ENCODE measurements at places on chromosomes 11 and 22.

- DNase-seq, result no peak
Observed at GRCh38 chr11:118050208-118050891, 26.5 kb upstream of the TMPRSS4 start.

GRCh38 chr11:86476109-86476861, 101.6 kb downstream of the CCDC81 start:
- DNase-seq, result no peak

GRCh38 chr11:120564573-120565311, 53.2 kb downstream of the GRIK4 start:
- peak; percentile 79 for DNase-seq

DNA sequence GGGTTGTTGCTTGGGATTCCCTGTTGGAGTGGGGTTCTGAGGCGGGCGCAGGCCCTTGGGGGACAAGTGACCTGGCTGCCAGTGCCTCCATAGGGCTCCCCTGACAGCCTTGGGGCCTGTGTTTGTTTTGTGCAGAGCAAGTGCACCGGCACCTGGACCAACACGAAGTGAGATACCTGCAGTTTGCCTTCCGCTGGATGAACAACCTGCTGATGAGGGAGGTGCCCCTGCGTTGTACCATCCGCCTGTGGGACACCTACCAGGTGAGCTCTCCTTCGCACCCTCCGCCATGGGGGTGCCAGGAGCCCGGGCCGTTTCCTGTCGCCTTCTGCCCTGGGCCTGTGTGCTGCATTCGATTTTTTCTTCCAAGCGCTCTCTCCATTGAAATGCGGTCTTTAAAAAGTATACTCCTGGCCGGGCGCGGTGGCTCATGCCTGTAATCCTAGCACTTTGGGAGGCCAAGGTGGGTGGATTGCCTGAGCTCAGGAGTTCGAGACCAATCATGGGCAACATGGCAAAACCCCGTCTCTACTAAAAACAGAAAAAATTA, 274.6 kb downstream of the TBC1D22A start:
- no peak for DNase-seq

GRCh38 chr11:2945031-2945756, 16.0 kb upstream of the PHLDA2 start:
- no peak for DNase-seq

DNA sequence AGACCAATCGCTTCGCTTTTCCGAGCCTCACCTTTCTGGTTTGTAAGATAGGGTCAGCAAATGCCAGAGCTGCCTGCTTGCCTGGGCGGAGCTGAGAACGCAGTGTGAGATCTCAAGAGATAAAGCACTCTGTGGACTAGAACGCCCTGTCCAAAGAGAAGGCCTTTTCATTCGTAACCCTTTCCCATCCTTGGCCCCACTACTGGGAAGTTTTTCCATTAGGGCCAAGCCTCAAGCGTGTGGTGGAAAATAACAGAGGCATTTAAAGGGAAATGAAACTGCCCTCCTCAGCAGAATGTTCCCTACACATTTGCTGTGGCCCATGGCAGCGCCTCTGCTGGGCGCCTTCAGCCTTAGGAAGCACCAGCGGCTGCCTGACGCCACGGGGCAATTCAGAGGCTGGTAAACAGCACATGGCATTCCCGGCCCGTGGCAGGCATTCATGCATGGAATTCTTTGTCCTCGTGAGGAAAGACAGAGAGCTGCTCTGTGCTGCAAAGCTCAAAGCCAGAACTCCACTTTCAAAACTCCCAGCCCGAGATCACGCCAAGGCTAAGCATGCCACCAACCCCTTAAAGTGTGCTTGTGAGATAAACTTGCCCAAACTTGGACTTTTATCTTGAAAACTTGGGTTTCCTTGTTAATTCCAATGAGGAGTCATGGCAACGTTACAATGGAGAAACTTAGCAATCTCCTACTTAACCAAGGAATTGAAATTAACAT, 38.1 kb downstream of the AHNAK start:
- no peak for DNase-seq

DNA sequence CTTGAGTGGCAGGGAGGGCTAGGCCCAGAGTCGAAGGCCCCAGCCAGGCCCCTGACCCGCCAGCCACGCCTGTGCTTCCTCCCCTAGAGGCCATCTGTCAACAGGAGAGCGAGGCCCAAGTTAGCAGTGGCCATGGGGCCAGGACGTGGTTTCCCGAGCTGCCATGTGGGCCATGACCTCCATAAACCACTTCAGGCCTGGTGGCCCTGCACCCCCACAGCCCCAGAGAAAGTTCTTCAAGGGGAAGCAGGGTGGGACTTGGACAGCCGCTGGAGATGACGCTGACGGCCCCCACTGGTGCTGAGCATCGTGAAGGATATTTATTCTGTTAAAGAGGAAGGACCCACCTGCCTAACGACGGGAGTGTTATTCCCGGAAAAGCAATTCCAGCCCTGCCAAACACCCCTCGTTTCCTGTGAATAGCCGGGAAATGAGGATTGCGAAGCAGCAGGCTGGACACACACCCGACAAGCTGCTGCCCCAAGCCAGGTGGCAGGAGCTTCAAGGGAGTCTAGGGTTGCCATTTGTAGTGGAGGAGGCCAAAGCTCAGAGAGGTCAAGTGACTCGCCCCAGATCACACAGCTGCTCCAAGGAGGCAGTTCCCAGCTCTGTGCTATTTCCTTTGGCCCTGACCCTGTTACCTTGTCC, 12.8 kb downstream of the PRR5 start:
- DNase-seq, result no peak

GRCh38 chr11:45993531-45994001, 71.1 kb downstream of the LARGE2 start:
- DNase-seq, result no peak

- DNase-seq, result no peak
Observed at GRCh38 chr11:112176077-112176476, 765 bp downstream of the BCO2 start.

GRCh38 chr11:117418737-117419481, 91.3 kb downstream of the CEP164 start:
- DNase-seq, result no peak

DNA sequence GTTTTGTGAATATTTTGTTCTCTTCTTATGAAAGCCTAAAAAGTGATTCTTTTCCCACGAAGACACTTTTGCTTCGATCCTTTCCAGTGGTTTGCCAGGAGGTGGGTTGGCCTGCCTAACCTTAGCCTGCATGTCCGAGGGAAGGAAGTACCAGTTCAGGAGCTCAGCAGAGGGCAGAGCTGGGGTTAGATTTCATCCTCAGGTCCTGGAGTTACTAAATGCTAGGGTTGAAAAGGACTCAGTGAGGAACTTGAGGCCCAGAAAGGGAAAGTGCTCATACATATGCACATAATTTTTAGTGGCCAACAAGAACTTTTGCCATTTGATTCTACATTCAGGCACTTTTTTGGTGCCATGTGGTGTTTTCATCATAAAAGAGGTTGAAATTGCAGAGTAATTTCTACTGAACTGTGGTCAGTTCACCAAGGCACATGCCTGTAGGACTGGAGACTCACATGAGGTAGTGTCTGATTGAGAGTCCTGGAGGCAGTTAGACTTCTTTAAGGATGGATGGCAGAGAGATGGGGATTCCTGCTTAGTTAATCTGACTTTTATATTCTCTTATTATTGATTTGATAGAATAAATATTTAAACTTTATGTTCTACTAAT, 36.7 kb downstream of the NCAM1 start:
- DNase-seq, result no peak

DNA sequence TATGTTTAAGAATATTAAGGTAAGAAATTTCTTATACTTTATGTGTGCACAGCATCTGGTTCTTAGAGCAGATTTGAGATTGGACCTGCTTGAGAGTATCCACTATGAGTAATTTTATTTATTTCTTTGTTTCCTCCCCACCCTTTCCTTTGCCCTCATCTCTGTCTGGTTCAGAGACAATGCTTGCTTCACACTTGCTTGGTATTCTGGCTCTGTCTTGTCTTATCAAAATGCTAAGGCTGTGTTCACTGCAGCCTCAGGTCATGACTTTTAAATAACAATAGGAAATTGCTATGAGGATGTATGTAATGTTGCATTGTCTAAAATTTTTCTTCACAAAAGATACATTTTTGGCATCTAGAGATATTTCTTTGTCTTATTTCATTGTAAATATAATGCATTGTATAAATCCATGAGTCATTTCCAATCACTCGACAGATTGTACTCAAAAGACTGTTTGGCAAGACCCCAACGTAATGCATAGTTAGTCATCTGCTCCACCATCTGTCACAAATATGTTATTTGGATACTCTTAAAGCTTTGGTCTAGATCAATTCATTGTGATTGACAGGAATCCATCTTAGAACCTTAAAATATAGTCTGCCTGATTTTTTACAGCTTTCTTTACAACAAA, 395.7 kb downstream of the AASDHPPT start:
- no peak for DNase-seq

- no peak for DNase-seq
Observed at GRCh38 chr11:32963721-32964120, 52.0 kb upstream of the DEPDC7 start.

DNA sequence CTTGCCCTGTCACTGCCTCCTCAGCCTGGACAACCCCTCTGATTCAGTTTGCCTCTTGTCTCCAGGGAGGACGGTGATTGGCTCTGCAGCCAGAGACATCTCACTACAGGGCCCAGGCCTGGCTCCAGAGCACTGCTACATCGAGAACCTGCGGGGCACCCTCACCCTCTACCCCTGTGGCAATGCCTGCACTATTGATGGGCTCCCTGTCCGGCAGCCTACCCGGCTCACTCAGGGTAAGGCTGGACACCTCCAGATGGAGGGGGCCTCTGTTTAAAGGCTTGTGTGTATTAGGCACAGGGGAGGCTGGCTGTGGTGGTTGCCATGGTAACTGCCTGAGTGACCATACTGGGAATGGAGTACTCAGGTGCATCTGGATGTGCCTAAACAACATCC, 8.6 kb downstream of the PHLDB1 start:
- DNase-seq, result no peak

DNA sequence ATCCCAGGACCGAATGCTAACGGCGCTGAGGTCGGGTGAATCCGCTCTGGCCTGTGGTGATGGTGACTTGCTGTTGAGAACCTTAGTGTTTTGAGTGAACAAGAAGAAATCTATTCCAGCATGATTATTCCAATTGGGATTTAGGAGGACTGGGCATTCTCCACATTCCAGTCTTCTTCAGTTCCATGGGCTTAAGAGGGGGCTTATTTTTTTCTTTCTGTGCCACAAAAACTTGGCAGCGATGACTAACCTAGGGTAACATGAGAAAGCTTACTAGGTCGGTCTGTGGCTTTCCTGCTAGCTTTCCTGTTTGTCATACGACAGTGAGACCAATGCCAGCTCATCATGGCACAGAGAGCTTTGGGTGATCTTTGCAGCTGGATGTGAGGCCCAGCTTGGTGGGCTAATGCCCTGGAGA, 62.9 kb upstream of the ATXN10 start:
- DNase-seq, result no peak

DNA sequence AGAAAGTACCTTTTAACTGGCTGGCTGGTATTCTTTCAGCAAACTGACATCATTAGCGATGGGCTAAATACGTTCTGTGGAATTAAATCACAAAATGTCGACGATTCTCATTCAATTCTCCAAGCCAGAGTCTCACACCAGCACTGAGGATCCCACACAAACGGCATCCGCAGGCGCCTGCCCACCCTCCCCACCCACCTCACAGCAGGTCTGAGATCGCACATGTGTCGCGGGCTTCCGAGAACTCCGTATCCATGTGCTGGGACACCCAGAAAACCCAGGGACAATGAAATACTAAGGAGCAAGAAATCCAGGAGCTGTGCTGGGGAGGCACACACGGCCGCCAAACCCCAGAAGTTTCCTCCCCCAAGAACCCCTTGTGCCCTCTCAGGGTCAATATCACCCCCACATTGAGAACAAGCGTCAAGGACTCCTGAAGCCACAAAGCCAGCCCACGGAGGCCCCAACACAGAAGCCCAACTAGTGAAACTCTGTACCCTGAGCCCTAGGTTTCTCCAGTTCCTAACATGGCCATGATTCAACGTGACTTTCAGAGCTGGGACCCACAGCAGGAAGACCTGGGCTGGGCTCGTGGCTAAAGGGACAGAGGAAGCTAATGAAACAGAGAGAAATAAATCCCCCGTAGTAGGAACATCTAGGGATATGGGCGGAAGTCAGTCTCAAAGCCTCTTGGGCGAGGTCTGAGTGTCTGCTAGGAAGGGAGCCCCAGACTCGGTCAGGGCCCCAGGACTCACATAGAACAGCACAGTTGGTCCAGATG, 8.0 kb downstream of the TOLLIP start:
- DNase-seq, result no peak

DNA sequence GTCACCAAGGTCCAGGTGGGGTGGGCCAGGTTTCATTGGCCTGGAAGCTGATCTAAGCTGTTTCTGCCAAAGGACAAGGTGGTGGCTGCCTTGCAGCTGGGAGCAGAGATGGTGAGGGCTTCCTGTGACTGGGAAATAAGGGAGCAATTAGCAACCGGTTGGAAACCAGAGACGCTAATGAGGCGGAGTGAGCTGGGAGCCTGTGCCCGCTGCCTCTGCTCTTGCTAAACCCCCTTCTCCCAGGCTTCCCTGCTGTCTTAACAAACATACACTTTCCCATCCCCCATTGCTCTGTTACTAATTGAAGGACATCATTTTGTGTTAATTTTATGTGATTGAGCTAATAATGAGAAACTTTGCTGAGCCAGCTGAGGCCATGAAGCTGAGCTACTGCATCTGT, 121.8 kb downstream of the INSC start:
- DNase-seq, result no peak

DNA sequence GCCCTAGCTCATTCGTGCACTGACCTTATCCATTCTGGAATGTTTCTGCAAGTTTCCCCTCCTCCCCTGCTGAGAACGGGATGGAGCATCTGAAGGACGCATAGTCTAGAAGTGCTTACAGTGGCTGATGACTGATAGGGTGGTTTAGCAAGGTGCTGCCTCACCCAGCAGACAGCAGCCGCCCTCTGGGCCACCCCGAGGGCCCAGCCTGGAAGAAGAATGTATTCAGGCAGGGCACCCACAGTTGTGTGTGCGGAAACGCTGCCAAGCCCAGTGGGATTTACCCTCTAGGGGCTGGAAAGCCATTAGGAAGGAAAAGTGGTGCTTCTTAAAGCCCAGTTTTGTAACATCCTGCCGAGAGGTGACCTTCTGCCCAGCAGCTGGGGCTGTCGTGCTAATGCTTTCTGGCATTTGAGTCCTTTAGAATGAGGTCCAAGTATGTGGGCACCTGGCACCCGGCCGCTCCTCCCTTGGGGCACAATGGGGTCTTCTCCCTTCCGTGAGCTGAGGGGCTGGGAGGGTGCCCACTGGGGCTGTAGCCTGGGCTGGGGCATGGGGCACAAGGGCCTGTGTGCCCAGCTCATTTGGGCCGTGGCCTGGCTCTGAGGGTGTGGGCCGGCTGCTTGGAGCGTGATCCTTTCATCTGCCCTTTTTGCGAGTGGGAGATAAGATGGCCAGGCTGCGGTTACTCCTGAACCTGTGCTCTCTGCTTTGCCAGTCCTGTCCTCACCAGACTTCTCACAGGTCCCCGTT, 14.4 kb downstream of the FBLN1 start:
- DNase-seq, result no peak

All from GM19239 (cell line).